Stimulated activated CD8-positive, alpha-beta memory T cell treated with anti-CD3 and anti-CD28 coated beads, Interleukin-15, amount 100 ng/mL, for 48 hours (primary cell): ENCODE measurements at places on chromosomes 16 and 17.

- DNase-seq = no peak
Observed at GRCh38 chr16:83005653-83006160, 378.9 kb downstream of the CDH13 start.

DNA sequence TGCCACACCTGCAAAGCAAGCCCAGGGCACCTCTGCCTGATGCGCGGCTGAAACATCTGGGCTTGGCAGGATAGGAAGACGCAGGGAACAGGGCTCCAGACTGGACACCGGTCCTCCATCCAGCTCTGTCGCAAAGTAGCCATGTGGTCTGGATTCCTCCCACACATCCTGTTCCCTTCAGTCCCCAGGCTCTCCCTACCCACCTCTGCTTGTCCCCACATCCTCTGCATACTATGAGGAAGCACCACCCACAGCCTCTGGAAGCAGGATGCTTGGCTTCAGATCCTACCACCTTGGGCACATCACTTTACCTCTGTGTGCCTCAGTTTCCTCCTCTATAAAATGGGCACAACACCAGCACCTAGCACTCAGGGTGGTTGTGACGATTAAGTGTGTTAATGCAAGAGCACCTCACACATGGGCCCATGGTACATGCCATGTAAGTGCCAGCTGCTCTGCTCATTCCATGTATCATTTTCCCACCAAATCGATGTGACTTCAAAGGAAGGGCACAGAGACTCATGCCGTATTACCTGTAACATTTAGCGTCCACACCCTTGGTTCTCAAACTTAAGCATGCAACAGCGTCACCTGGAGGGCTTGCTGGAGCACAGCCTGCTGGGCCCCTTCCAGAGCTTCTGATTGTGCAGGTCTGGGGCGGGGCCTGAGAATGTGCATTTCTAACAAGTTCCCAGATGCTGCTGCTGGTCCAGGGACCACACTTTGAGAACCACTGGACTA is 138.6 kb upstream of the SDK2 start:
- DNase-seq = no peak

GRCh38 chr17:49715216-49715615 is 7.5 kb upstream of the SLC35B1 start:
- DNase-seq = no peak

- no peak for DNase-seq
Observed at GRCh38 chr16:531494-532125, 4.1 kb downstream of the CAPN15 start.

DNA sequence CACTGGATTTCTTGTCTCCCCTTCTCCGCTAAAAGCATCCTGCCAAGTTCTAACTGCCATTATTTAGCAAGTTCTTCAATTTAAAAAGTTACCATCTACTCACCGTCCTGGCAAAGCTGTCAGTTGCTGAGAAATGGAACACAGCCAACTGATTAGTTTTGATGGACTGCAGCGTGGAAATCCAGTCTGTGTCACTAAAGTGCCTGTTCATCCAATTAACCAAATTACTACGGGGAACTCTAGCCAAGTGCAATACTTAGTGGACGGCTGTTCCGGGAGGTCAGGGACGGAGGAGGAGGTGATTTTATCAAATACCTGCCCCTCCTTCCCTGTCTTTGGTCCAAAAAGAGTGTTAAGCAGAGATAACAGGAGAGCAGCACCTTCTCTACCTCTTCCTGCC is 260.7 kb downstream of the MAF start:
- no peak for DNase-seq

- peak; percentile 64 for DNase-seq
Observed at GRCh38 chr17:8745586-8746500, 1.2 kb upstream of the CCDC42 start.

- no peak for DNase-seq
Observed at GRCh38 chr17:73856556-73856955, 212.3 kb upstream of the SDK2 start.

- DNase-seq = no peak
Observed at GRCh38 chr17:75087558-75088453, at the start of gene SLC16A5. Gene SLC16A5, plus strand, starts transcription at chr17:75087954. Its CDS starts 5,683 bp downstream, at chr17:75093637.

GRCh38 chr16:55349867-55350266 is 25.9 kb downstream of the IRX6 start:
- no peak for DNase-seq

DNA sequence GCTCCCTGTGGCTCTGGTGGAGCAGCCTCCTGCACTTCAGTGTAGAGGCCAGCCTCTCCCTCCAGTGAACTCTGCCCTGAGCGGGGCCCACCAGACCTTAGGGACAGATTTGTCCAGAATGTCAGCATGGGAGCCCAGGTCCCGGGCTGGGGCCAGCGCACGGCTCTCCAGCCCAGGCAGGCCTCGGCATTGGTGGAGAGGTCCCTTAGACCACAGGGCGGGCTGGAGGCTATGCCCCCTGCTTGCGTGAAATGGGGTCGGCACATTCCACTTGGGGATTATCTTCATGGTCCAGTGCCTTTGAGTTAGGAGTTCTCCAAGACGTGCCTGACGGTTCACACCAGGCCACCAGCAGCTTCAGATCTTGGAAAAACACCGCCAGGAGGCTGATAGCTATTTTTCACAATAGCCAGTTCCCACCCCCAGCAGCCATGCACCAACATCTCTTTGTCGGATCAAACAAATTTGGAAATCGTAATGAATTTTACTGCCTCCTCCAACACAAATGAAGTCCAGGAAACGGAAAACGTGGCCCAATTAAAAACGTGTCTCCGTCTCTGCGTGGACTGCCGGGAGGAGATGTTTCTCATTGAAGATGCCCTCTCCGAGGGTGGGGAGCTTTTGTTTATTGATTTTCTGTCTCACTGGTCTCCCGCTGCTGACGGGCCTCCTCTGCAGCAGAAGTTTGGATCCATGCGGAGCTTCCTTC is 110.0 kb upstream of the CIBAR2 start:
- DNase-seq = no peak

DNA sequence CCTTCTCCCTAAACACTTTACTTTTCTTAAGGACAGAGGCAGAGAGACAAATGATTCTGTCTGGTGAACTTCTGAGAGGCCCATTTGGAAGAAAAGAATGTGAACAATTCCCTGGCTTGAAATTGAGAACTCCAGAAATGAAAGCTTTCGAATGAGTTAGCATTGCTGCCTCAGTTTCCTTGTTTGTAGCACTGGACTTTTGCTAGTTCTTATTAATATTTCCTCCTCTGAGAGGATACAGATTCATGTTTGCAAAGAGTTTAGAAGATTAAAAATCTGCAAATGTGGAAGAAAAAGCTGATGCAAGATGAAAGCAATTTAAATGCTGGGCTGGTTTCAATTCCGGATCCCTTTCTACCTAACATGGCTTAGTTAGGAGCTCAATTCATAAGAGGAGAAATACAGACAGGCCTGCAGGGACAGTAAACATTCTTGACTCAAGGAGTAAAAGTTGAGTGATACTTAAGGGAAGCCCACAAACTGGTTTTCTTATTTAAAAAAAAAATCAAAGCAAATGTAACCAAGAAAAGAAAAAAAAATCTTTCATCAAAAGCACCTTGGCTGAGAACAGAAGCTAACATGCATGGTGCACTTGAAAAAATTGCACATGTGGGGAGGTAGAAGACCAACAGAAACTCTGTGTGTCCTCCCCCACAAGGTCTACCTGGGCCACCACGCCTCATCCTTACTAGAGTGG is 27.1 kb downstream of the HNF1B start:
- no peak for DNase-seq
